ENCODE measurements at places on chromosomes 5 and 9.

DNA sequence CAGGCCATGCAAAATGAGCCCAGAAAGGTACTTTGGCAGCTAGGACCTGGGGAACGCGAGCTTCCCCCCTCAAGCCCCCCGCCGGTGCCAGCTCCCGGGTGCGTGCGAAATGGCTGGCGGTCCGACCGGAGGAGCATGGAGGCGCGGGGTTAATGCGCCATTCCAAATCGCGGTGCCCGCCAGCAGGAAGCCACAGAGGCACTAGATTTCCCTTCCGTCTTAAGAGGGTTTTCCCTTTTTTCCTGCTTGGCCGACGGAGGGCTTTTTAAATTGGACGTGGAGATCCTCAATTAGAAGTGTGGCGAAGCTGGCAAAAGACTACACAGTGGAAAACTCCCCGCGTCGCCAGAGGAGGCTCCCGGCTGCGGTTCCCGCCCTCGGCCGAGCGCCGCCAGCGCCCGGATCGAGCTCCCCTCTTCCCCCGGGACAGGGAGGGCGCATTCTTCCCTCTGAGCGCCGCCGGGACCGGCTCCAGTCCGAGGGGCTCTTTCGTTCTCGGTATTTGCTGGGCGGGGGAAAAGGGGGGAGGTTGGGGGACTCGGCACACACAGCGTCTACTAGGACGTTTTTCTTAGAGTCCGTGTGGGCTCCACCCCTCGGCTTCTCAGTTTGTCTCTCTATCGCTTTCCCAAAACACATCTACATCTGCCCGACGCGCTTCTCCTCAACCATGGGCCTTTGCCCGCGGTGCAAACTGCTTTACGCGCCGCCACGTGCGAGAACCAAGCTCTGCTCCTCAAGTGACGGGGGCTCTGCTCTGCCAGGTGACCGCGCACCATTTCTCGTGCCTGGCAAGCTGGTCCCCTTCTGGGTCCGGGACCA lies 3.0 kb downstream of the GDNF start:
- DNase-seq, result no peak

- no peak for DNase-seq
Measured at GRCh38 chr5:156522651-156523529, 195.9 kb downstream of the SGCD start.

DNA sequence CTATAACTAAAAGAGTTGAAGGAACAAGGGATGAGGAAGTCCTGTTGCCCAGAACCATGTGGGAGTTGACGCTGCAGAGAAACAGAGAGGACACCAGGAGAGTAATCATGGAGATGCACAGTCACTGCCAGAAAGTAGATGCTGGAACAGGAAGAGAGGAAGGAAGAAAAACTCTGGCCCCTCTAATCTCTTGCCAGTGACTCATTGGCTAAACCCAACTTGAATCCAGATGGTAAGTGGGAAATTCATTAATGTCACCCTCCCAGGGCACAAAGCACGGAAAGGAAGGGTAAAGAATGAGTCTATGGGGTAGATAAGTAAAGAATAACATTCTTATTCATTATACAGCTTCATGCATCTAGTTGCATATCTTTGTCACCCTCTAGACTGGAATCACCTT lies 631.9 kb downstream of the PRELID2 start:
- no peak for DNase-seq

DNA sequence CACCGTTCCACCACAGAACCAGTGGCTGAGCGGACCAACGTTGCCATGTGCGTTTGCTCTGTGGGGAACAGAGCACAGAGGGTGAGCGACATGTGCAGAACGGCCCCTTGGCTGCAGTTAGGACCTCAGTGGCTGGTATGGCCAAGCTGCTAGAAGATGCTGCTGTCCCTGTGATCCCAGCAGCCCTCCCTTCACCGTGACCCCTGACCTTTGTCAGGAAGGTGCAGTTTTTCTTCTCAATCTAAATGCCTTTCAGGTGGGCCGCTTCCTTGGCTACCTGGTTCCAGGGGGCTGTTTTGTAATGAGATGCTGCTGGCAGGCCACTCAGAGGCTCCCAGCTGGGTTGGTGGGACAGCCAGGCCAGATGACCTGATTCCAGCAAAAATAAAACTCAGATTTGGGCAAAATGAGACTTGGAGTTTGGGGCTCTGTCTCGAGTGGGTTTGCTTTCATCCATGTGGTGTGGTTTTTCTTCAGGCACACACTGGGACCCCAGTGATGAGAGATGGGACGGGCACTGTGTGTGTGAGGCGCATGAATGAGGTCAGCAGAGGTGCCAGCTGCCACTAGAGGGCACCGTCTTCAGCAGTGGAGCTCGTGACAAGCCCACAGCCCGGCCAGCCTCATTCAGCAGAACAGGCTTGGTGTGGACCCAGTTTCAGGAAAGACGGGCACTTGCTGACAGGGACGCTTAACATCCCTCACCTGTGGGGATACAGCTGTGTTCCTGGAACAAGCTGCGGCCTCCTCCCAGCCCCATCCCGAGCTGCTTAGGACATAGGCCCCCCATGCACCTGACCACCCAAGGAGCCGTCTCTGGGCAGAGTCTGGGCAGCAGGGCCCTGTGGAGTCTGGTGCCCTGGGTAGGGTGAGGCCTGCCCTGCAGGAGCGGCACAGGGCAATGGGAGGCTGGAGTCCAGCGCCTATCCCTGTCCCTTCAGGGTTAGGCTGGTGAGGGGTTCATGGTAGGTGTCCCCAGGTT lies 4.1 kb downstream of the MRPS2 start:
- peak; percentile 64 for DNase-seq

- no peak for DNase-seq
Measured at GRCh38 chr9:136992819-136993369, 672 bp downstream of the PAXX start.

- DNase-seq, result no peak
Measured at GRCh38 chr9:12993466-12993865, 218.6 kb downstream of the LURAP1L start.

DNA sequence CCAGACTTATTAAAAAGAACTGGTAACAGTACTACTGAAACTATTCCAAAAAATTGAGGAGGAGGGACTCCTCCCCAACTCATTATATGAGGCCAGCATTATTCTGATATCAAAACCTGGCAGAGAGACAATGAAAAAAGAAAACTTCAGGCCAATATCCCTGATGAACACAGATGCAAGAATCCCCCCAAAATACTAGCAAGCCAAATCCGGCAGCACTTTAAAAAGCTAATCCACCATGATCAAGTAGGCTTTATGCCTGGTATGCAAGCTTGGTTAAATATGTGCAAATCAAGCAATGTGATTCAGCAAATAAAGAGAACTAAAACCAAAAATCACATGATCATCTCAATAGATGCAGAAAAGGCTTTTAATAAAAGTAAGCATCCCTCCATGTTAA lies 2271.0 kb upstream of the C9orf72 start:
- DNase-seq, result no peak

DNA sequence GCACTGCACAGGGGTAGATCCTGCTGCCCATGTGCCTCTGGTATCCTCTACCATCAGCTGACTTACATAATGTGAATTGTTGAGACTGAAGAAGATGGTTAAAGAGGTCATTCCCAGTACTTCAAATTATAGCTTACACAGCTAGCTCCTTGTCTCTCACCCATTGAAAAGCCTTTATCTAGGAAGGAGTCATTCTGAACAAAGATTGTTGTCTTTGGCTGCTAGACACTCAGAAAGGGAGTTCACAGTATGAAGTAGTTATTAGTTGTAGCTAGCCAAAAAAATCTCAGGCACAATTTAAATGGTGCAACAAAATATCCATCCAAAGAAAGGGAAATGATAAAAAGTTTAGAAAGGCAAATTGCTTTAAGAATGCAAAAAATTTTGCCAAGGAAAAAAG lies 102.0 kb upstream of the NREP start:
- DNase-seq, result no peak

DNA sequence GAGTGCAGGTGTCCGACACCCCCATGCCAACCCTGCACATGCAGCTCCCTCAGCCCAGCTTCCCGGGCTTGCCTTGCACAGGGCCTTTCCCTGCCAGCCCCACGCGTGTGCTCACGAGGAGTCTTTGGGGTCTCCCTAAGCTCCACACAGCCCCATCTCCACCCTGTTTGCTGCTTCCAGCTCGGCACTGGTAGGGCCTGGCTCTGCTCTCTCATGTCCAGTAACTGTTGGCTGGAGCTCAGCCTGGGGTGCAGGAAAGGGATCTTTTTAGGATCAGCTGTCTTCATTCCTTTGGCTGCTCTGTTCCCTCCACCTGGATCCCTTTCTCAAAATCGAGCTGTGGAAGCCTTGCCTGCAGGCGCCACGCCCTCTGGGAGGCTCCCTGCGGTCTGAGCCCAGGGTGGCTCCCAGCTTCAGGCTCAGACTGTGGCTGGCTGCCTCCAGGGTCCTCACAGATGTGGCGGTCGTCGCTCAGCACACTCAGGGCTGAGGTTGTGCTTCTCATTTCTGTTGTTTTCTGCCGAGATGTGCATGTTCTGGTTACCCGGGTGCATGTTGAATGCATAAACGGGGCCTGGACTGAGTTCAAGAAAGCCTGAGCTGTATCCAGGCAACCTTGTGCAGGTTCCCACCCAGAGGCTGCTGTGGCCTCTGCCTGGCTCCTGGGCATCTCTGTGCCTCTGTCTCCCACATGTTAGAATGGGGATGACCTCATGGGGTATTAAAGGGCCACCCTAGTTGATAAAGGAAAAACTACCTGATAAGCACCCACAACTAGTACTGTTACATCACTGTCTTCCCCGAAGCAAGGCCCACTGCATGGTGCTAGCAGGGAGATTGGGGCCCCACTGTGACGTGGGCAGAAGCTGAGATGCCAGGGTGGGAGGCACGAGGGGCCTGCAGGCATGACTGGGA lies 4.3 kb downstream of the CACNA1B start:
- DNase-seq, result no peak

- no peak for DNase-seq
Measured at GRCh38 chr9:77569335-77569734, 78.8 kb downstream of the GNA14 start.

GRCh38 chr9:134136118-134136995 lies 475 bp downstream of the WDR5 start:
- DNase-seq, result peak; percentile 10

GRCh38 chr5:39092581-39093351 lies 18.6 kb upstream of the RICTOR start:
- no peak for DNase-seq

DNA sequence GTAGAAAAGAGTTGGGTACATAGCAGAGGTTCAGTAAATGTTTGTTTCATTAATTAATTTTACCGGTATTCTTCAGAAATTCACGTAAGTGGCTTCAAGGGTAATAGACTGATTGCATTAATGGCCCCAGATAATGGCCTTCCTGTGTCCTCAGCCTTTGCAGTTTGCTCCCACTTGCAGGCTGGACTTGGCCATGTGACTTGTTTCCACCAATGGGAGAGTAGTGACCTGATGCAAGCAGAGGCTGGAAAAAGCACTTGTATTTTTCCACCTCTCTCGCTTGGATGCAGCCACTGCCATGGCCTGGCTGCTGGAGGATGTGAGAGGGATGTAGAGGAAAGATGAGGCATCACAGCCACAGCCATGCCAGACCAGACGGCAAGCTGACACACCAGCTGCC lies 480.9 kb downstream of the CDK5RAP2 start:
- no peak for DNase-seq

- DNase-seq, result no peak
Measured at GRCh38 chr9:26940779-26941178, 6.3 kb downstream of the PLAA start.

- peak; percentile 2 for DNase-seq
Measured at GRCh38 chr5:66440202-66440680, 156.0 kb upstream of the MAST4 start.

DNA sequence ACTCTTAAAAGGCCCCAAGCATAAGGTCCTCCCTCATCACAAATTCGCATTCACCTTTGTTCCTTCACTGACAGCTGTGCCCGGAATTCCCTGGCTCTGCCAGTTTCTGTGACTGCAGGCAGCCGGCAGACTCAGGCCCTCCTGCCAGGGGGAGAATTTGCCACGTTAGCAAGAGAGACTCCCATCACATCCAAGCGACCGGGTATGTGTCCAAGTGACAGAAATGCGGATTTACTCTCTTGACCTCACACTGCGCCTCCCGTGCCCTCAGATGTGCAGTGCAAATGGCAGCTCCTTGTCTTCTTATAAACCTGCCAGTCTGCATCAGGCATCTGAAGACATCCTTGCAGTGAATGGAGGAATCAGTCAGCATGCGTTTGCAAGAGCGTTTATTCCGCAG lies 187.1 kb upstream of the WWC1 start:
- no peak for DNase-seq

DNA sequence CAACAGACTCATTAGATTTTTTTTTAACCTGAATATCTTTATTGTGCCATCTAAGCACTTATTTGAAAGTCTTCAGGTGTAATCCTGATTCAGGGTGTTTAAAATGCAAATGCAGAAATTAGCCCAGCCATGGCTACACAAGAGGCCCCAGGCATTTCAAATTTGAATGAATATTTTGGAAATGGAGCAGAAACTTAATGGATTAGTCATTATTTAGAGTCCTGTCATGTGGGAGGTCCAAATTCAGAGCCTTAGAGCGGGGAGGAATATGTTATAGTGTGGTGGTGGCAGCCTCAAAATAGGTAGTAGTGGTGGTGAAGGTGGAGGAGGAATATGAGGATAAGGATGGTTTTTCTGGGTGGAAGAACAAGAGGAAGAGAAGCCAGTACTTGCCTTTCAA lies 567.0 kb downstream of the RAB3C start:
- no peak for DNase-seq

DNA sequence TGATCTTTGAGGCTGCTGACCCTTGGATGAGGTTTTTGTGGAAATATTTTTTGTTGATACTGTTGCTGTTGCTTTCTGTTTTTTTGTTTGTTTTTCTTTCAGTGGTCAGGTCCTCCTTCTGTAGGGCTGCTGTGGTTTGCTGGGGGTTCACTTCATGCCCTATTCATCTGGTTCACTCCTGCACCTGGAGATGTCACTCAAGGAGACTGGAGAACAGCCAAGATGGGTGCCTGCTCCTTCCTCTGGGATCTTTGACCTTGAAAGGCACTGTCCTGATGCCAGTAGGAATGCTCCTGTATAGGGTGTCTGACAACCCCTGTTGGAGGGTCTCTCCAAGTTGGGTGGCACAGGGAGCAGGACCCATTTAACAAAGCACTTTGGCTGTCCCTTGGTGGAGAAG lies 67.0 kb upstream of the ACTBL2 start:
- no peak for DNase-seq

DNA sequence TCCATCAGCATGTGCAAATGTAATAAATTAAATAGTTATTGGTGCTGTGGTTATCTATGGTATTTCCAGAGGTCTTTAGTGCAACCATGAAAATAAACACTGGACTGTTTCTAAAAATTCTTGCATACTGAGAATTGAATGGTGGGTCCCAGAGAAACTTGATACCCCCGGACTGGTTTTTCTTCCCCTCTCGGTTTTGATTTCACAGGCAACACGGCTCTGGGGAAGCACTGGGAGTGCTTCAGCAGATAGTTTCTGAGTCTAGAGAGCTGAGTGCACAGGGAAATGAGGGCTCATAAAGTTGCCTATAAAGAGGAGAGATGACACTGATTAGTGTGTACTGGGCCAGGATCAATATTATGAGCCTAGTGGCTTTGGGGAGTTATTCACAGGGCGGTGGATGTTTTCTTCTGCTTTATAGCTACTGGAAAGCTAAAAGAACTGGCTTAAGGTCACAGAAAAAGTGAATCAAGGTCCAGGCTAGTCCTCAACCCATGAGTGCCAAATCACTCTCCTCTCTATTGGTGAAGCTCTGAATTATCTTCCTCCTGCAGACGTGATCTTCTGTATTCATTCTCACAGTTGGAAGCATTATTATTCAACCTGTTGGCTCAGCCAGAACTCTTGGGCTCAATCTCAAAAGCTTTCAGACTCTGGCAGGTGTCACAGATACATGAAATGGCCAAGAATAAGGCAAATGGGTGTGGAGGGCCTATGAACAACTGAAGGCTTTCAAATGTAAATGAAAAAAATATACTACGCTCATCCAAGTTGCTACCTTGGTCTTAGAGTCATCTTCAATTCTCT lies 170.2 kb upstream of the HMHB1 start:
- DNase-seq, result no peak
